ENCODE measurements at places on chromosomes 5 and 9.

DNA sequence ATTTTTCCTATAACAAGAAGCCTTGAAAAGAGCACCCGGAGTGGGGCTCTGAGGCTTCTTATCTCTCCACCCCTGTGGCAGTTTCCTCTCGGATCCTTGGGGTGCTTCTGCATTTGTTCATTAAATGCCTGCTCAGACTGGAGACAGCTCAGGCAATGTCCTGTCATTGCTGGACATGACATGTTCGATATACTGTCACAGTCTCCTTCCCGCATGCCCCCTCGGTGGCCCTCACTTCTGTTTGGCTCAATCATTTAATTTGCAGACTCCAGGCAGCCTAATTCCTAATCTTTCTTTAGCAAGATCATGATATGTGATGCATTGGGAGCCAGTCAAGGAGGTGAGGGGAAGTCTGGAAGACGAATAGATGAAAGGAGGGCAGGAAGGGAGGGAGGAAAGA lies 37.5 kb upstream of the CPEB4 start:
- DNase-seq, result no peak

DNA sequence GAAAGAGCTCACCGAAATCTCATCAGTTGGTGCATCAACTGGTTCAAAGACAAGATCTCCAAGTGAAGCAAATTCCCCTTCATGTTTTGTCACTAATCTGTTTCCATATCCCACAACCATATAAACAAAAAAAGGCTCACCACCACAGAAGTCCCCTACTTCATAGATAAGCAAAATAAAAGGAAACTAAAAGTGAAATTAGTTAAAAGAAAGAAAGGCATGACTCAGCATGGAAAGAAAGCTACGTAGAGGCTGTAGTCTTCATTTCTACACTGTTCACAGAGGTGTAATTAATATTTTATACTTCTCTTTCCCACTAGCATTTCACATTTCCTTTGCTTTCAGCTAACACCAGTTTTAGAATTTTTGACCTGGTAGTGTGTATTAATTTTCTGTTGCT lies 208.0 kb downstream of the CYLC2 start:
- no peak for DNase-seq

DNA sequence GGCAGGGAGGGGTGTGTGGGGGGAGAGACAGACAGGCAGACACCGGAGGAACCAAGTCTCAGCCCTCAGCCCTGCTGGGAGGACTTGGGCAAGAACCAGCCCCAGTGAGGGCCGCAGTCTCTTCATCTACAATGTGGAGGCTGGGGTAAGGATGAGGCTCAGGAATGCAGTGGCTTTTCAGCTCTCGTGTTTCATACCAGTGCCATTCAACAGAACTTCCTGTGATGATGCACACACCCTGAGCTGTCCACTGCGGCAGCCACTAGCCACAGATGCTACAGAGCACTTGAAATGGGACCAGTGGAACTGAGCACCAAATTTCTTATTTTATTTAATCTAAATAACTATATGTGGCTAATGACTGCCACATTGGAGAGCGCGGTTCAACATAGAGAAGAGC lies 10.7 kb downstream of the CAMK2A start:
- DNase-seq, result no peak

DNA sequence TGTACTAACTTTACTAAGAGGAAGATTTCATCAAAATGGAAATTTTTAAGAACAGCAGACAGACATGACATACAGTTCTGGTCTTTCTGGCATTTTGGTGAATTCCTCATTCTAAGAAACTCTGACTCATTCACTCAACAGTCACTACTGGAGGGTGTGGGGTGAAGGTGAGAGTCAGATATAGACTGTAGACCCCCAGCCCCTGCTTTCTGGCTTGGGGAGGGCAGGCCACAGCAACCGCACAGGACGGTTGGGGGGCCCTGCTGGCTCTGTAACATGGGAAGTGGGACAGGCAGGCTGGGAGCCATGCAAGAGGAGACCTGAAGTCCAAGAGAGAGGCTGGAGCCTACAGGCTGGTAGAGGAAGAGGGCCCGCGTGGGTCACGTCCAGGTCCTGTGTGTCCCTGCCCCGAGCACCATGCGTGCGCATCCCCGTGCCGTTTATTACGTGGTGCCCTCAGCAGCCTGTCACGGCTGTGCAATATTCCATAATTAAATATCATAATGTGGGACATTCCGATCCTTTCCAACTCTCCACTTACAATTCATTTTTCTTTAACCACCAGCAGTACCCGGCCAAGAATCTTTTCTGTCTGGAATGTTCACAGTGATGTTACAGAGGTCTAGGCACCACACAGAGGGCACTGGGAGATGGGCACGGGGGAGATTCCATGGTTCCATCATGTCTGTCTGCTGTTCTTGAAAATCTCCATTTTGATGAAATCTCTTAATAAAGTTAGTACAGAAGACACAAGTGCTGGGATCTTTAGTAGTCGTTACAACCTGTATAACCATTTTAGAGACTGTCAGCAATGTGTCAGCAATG lies 75.5 kb downstream of the SEMA4D start:
- no peak for DNase-seq

DNA sequence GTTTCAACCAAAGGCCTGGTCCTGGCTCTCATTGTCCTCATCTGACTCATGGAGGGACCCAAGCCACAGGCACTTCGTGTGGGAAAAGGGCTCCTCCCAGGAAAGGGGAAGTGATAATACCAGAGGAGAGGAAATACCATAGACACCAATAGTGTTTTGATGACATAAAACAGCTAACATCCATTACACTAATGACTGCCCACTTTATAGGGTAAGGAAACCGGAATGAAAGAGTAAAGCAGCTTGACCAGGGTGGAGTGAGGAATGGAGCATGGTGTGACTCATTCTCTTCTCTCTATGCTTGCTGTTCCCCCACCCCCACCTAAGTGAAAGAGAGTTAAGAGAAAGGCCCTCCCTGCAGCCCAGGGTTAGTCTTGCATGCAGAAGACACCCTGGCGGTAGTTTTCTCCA lies 67.4 kb upstream of the HRH2 start:
- no peak for DNase-seq

- DNase-seq, result no peak
Observed at GRCh38 chr5:59016925-59017324, 434.1 kb downstream of the RAB3C start.

GRCh38 chr9:130197888-130198287 lies 25.7 kb downstream of the NCS1 start:
- no peak for DNase-seq

GRCh38 chr5:134103397-134103796 lies 11.1 kb upstream of the TCF7 start:
- peak; percentile 55 for DNase-seq

DNA sequence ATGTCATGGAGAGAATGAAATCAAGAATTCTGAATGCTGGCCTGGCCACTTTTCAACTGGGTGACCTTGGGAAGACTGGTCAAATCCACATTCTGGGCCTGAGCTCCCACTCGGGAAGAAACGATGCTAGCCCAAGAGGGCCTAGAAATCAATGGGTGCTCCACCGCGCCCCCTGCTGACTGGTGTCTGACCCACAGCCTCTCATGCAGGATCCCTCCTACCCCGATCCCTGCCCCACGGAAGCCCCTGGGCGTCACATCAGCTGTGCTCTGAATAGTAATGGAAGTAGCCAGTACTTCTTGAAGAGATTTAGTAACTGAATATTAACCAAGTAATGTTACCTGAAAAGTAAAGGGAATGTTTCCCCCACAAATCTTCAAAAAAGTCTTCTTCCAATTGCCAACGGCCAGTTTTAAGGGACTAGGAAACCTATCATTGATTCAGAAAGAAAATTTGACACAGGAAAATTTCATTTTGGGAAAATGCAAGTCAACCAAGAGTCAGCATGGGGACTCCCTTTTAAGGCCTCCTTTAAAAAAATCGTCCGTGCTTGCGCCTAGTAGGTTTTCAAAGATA lies 43.9 kb downstream of the CRB2 start:
- no peak for DNase-seq

DNA sequence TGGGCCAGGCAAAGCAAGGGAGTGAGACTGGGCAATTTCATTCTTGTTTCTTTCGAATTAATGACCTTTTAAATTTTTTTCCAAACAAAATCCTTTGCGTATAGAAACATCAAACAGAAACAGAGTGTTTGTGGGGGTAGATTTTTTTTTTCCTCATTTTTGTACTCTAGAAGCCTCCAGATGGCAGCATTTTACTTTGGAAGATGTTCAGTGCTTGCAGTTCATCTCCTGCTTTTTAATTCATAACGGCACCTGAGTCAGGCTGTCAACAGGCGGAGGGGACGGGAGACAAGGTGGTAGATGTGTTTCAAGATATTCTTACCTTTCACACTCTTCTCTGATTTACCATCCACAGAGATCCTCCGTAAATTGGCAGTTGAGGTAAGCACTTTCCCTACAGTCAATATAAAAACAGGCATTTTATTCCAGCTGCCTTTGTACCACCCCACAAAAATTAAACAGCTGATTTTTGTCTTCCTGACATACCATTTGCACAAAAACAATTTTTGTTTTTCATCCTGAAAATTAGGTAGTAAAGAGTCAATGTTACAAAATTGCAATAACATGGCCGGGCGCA lies 99.5 kb upstream of the FBXL17 start:
- DNase-seq, result no peak

- DNase-seq, result no peak
Observed at GRCh38 chr5:75839547-75839946, 122.3 kb upstream of the POC5 start.

DNA sequence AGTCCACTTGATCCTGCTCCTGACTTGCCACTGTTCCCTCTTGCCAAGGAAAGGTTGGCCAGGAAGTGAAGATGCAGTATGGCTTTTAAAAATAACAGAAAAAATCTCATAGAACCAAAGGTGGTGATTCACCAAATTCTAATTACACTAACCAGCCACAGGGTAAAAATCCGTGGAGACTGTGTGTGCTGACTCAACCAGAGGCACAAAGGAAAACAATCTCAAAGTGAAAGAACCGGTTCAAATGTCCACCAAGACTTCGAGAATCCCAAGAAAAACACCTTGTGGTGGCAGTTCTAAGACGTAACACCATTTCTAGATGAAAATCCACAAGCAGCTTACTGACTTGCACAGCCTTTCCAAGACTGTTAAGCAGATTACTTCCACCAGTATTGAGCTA lies 279.1 kb downstream of the TLE1 start:
- no peak for DNase-seq

- no peak for DNase-seq
Observed at GRCh38 chr5:132237141-132237540, 9.5 kb upstream of the P4HA2 start.
